Tibial artery (tissue), 4 donors: ENCODE measurements at places on chromosomes 7 and 10.

- no peak for DNase-seq
- H3K36me3 ChIP-seq = peaks cover 5% of the 10 kb centered on the region
- H3K27ac ChIP-seq = peak overlapping the region; percentile 3
- no peaks in the 10 kb centered on the region for H3K27me3 ChIP-seq
Observed at GRCh38 chr10:28680358-28680752, 3.0 kb downstream of the BAMBI start.

DNA sequence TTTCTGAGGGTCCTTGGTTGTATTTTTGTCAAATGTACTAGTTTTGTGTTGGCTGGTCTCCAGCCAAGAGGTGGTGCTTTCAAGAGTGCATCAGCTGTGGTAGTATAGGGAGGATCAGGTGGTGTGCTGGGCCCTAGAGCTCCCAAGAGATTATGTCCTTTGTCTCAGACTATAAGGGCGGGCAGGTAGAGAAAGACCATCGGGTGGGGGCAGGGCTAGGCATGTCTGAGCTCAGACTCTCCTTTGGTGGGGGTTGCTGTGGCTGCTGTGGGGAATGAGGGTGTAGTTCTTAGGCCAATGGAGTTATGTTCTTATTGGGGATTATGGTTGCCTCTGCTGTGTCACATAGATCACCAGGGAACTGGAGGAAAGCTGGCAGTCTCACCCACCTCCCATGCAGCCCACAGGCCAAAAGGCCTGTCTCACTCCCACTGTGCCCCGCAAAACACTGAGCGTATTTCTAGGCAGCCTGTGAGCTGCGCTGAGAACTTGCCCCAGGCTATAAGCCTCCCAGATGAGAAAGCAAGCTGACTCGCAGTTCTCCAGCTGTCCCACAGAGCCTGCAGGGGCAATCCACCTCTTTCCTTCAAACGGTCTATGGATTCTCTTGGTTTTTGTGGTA is 1066.7 kb downstream of the GRM8 start:
- H3K4me1 ChIP-seq = no peaks in the 10 kb centered on the region
- no peaks in the 10 kb centered on the region for H3K36me3 ChIP-seq
- no peaks in the 10 kb centered on the region for H3K27me3 ChIP-seq
- DNase-seq = no peak

DNA sequence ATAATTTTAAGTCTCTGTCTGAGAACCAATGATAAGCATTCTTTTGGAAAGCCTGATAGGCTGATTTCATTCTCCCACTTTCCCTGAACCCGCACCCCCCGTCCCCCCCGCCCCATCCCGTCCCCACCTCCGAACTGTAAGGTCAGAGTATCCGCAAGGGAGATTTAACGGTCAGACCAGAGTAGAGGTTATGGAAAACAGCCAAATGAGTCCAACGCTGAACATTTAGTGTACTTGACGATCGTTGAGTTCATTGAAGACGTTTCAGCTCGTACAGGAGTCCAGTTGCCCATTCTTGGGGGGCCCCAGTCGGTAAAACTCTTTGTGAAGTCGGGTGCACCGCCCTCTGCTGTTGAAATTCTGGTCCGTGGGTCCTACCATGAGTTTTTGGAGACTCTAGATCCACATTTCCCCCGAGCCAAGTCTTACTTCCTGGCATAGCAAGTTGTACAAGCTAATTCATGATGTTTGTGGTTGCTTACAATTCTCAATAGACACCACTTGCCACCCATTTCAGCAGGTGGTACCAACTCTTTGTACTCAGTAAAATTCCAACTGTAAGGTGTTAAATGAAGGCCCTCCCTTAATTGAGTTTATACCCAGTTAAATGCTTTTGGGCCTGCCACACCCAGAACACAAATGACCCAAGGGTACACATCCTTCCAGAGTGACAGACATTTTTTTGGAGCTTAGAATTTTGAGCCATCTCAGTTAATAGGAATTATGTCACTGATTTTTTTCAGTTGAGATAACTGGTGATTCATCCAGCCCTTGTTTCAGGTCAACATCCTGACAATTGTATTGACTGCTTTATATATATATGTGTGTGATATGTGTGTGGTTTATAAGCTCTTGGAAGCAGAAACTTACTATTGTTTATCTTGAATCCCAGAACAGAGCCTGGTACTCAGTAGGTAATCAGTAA is 1.2 kb downstream of the MARCHF5 start:
- H3K4me3 ChIP-seq = peak overlapping the region; percentile 100
- no peaks in the 10 kb centered on the region for H3K36me3 ChIP-seq

DNA sequence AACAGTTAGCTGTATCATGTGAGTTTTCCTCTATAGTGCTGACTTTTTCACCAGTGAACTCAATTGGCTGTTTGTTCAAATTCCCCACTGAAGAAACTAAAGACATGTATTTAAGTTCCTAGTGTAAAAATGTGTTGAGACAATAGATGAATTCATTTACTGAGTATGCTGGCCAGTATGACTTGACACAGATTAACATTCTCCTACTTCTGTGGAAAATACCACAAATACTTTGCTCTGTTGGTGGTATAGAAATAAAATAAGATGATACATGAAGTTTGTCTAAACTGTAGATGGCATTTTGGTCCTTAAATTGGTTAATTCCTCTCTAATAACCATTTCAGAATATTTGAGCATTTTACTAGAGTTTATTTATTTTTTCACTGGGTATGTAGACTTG is 227.7 kb upstream of the TEX47 start:
- H3K27me3 ChIP-seq = no peaks in the 10 kb centered on the region
- no peaks in the 10 kb centered on the region for H3K36me3 ChIP-seq
- no peaks in the 10 kb centered on the region for H3K4me1 ChIP-seq
- H3K4me3 ChIP-seq = no peak overlapping the region
- DNase-seq = no peak

GRCh38 chr7:27295236-27295635 is 52.6 kb downstream of the EVX1 start:
- no peak overlapping the region for H3K27ac ChIP-seq
- no peak for DNase-seq
- H3K27me3 ChIP-seq = no peaks in the 10 kb centered on the region
- no peak overlapping the region for H3K4me3 ChIP-seq
- H3K4me1 ChIP-seq = no peaks in the 10 kb centered on the region
- H3K36me3 ChIP-seq = no peaks in the 10 kb centered on the region
